ENCODE measurements at places on chromosomes 12 and 14.

DNA sequence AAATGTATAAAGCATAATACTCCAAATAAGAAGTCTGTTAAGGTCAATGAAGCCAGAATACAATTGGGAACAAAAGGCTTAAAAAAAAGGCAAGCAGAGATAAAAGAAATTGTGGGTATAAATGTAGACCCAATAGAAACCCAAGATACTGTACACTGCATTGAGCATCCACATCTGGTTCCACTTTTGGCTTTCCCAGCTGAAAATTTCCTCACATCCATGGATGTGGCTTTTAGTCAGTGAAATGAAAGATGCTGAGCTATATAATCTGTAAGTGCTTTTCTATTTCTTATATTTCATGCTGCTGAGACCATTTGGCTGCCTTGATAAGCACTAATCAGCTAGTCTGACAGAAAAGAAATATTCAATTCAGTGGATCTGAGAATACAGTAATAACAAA lies 83.5 kb downstream of the PTPRR start:
- no peak for DNase-seq
- no peak overlapping the region for H3K4me3 ChIP-seq
- no peak overlapping the region for H3K27ac ChIP-seq
- H3K4me1 ChIP-seq, result no peaks in the 10 kb centered on the region

- H3K27me3 ChIP-seq, result no peaks in the 10 kb centered on the region
- no peaks in the 10 kb centered on the region for H3K36me3 ChIP-seq
- no peak for DNase-seq
- H3K4me3 ChIP-seq, result no peak overlapping the region
- no peak overlapping the region for H3K27ac ChIP-seq
Observed at GRCh38 chr12:92419201-92419600, 273.6 kb upstream of the BTG1 start.

GRCh38 chr14:64880221-64881121 lies 764 bp upstream of the SPTB start:
- no peak for DNase-seq
- peaks cover 17% of the 10 kb centered on the region for H3K4me1 ChIP-seq
- no peak overlapping the region for H3K27ac ChIP-seq
- H3K36me3 ChIP-seq, result no peaks in the 10 kb centered on the region

GRCh38 chr12:49366096-49366651 lies 1.1 kb upstream of the SPATS2 start:
- no peaks in the 10 kb centered on the region for H3K27me3 ChIP-seq
- no peak for DNase-seq
- H3K36me3 ChIP-seq, result no peaks in the 10 kb centered on the region
- peak overlapping the region; percentile 83 for H3K4me3 ChIP-seq

GRCh38 chr12:80681287-80681686 lies 26.1 kb upstream of the MYF6 start:
- H3K4me3 ChIP-seq, result no peak overlapping the region
- no peaks in the 10 kb centered on the region for H3K4me1 ChIP-seq
- no peaks in the 10 kb centered on the region for H3K27me3 ChIP-seq

DNA sequence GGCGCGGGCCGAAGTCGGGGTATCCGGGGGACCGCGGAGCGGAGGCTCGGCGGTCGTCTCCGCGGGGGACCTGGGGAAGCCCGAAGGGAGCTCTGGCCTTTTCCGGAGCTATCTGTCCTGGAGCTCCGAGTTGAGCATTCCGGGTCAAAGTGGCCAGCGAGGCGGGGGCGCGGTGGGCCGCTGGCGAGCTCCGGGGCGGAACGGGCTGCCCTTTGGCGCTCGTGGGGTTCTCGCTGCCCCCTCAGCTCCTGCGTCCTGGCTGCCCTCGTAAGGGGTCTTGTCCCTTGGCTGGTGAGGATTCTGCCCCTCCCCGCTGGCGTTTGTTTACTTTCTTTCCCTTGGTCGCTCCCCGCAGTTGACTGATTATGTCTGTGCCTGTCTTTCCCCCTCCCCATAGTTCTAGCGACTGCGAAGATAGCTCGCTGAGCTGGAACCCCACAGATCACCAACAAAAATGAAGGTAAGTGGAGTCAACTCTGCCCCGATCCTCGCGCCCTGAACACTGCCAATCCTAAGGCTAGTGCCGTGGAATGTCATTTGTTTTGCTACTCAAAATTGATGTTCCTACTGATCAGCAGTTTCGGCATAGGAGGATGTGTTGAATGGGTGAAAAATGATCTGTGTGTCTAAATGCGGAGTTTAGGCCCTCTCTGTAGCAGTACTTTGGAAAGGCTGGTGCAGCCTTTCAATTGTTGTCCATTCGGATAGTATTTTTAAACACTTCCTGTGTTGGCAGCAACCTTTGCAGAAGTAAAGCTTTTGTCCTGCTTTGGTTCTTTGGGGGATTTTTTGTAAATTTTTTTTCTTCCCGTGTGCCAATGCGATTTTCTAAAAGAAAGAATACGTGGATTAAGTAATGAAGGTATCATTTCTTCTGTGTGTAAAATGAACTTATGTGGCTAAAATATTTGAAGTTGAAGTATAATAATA lies 1.3 kb downstream of the ARID4A start:
- DNase-seq, result no peak
- peaks cover 53% of the 10 kb centered on the region for H3K4me1 ChIP-seq
- no peaks in the 10 kb centered on the region for H3K36me3 ChIP-seq
- H3K4me3 ChIP-seq, result peak overlapping the region; percentile 68

GRCh38 chr12:40016980-40017379 lies 88.9 kb downstream of the SLC2A13 start:
- no peak for DNase-seq
- no peak overlapping the region for H3K4me3 ChIP-seq
- H3K27me3 ChIP-seq, result no peaks in the 10 kb centered on the region
- H3K27ac ChIP-seq, result no peak overlapping the region

GRCh38 chr14:51228391-51228790 lies 11.7 kb upstream of the TMX1 start:
- H3K36me3 ChIP-seq, result no peaks in the 10 kb centered on the region

GRCh38 chr14:104726600-104727451 lies 2.8 kb downstream of the ADSS1 start:
- H3K4me3 ChIP-seq, result no peak overlapping the region
- DNase-seq, result no peak
- no peaks in the 10 kb centered on the region for H3K27me3 ChIP-seq
- H3K27ac ChIP-seq, result no peak overlapping the region
- no peaks in the 10 kb centered on the region for H3K36me3 ChIP-seq

- H3K27ac ChIP-seq, result no peak overlapping the region
- no peaks in the 10 kb centered on the region for H3K36me3 ChIP-seq
- no peak overlapping the region for H3K4me3 ChIP-seq
- no peaks in the 10 kb centered on the region for H3K27me3 ChIP-seq
Observed at GRCh38 chr12:24767016-24767415, 181.9 kb downstream of the BCAT1 start.

GRCh38 chr14:61602003-61602732 lies 93.1 kb upstream of the HIF1A start:
- H3K27me3 ChIP-seq, result no peaks in the 10 kb centered on the region
- no peak overlapping the region for H3K27ac ChIP-seq
- no peak overlapping the region for H3K4me3 ChIP-seq
- DNase-seq, result no peak
- H3K36me3 ChIP-seq, result no peaks in the 10 kb centered on the region

- no peaks in the 10 kb centered on the region for H3K36me3 ChIP-seq
- H3K4me1 ChIP-seq, result no peaks in the 10 kb centered on the region
- no peak overlapping the region for H3K27ac ChIP-seq
- H3K27me3 ChIP-seq, result no peaks in the 10 kb centered on the region
- no peak overlapping the region for H3K4me3 ChIP-seq
Observed at GRCh38 chr12:76206677-76207072, 122.2 kb upstream of the NAP1L1 start.

- no peak overlapping the region for H3K27ac ChIP-seq
- H3K4me3 ChIP-seq, result no peak overlapping the region
- no peak for DNase-seq
- H3K4me1 ChIP-seq, result no peaks in the 10 kb centered on the region
- no peaks in the 10 kb centered on the region for H3K27me3 ChIP-seq
Observed at GRCh38 chr14:67853715-67854114, 34.1 kb downstream of the RAD51B start.

- no peak overlapping the region for H3K4me3 ChIP-seq
- no peak overlapping the region for H3K27ac ChIP-seq
- no peak for DNase-seq
- no peaks in the 10 kb centered on the region for H3K4me1 ChIP-seq
- peaks cover 85% of the 10 kb centered on the region for H3K36me3 ChIP-seq
Observed at GRCh38 chr12:109527489-109528123, 45.7 kb downstream of the MMAB start.

DNA sequence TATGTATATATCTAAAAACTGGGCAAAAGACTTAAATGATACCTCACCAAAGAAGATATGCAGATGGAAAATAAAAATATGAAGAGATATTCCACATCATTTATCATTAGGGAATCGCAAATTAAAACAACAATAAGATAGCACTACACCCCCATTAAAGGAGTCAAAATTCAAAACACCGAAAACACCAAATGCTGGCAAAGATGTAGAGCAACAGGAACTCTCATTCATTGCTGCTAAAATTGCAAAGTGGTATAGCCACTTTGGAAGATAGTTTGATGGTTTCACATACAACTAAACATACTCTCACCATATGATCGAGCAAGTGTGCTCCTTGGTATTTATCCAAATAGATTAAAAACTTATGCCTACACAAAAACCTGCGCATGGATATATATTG lies 131.5 kb upstream of the BCL2L14 start:
- no peaks in the 10 kb centered on the region for H3K4me1 ChIP-seq
- no peak overlapping the region for H3K4me3 ChIP-seq
- no peak overlapping the region for H3K27ac ChIP-seq
- DNase-seq, result no peak
- no peaks in the 10 kb centered on the region for H3K27me3 ChIP-seq

- no peaks in the 10 kb centered on the region for H3K36me3 ChIP-seq
- no peak overlapping the region for H3K4me3 ChIP-seq
- H3K4me1 ChIP-seq, result peaks cover 5% of the 10 kb centered on the region
- DNase-seq, result no peak
- H3K27me3 ChIP-seq, result no peaks in the 10 kb centered on the region
Observed at GRCh38 chr14:92928258-92928629, 5.3 kb downstream of the CHGA start.

GRCh38 chr12:56253091-56253490 lies 5.1 kb downstream of the ANKRD52 start:
- peaks cover 12% of the 10 kb centered on the region for H3K36me3 ChIP-seq
- H3K27ac ChIP-seq, result no peak overlapping the region
- no peaks in the 10 kb centered on the region for H3K27me3 ChIP-seq
- no peak for DNase-seq

DNA sequence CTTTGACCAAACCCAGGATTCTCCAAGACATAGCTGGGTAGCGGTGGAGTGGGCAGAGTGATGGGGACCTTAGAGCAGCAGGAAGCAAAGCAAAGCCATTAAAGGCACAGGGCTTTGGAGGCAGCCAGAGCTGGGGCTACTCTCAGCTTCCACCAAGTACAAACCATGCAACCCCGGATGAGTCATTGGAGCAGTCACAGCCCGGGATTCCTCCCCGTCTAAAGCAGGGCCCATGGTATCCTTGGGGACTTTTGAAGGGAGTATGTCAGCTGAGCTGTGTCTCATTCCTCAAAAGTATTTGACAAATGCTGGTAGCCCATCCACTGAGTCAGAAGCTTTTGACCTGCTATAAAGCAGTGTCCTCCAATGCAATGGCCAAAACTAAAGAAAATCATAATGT lies 9.7 kb upstream of the IFI27 start:
- peak overlapping the region; percentile 49 for H3K27ac ChIP-seq
- H3K27me3 ChIP-seq, result no peaks in the 10 kb centered on the region
- no peak overlapping the region for H3K4me3 ChIP-seq

GRCh38 chr14:105178868-105179140 lies 2.3 kb downstream of the NUDT14 start:
- DNase-seq, result no peak
- no peaks in the 10 kb centered on the region for H3K36me3 ChIP-seq
- H3K4me3 ChIP-seq, result no peak overlapping the region

GRCh38 chr14:105471297-105471821 lies 3.3 kb upstream of the CRIP2 start:
- no peak overlapping the region for H3K4me3 ChIP-seq
- H3K27ac ChIP-seq, result no peak overlapping the region
- H3K27me3 ChIP-seq, result peaks cover 4% of the 10 kb centered on the region
- peaks cover 7% of the 10 kb centered on the region for H3K36me3 ChIP-seq
- DNase-seq, result no peak
- peaks cover 66% of the 10 kb centered on the region for H3K4me1 ChIP-seq

GRCh38 chr12:12379831-12380730 lies 23.2 kb downstream of the BORCS5 start:
- no peak overlapping the region for H3K4me3 ChIP-seq
- no peaks in the 10 kb centered on the region for H3K27me3 ChIP-seq
- DNase-seq, result no peak
- peak overlapping the region; percentile 33 for H3K27ac ChIP-seq
- peaks cover 6% of the 10 kb centered on the region for H3K4me1 ChIP-seq
- no peaks in the 10 kb centered on the region for H3K36me3 ChIP-seq

GRCh38 chr14:31291210-31291609 lies 83.6 kb upstream of the HECTD1 start:
- H3K4me3 ChIP-seq, result no peak overlapping the region
- H3K27me3 ChIP-seq, result no peaks in the 10 kb centered on the region
- no peaks in the 10 kb centered on the region for H3K36me3 ChIP-seq
- H3K4me1 ChIP-seq, result no peaks in the 10 kb centered on the region
- no peak overlapping the region for H3K27ac ChIP-seq
- no peak for DNase-seq
